ENCODE measurements at places on chromosomes 12 and 14. TPM values are rescaled to one million over a fixed set of nuclear protein-coding genes. Genes with fewer than 3 reads are reported as not detected.

The LMO3 gene
- 4.6 TPM for total RNA-seq

The NYNRIN gene
- total RNA-seq, result 0.87 TPM

- DNase-seq, result peak; percentile 45
Measured at GRCh38 chr14:23183479-23183878, at the start of gene SLC7A8. Gene SLC7A8 (minus strand): TSS chr14:23183660. CDS start chr14:23182914, 746 bp downstream.

GRCh38 chr14:64979336-64980074 is 7.2 kb upstream of the FNTB start:
- no peak for DNase-seq

DNA sequence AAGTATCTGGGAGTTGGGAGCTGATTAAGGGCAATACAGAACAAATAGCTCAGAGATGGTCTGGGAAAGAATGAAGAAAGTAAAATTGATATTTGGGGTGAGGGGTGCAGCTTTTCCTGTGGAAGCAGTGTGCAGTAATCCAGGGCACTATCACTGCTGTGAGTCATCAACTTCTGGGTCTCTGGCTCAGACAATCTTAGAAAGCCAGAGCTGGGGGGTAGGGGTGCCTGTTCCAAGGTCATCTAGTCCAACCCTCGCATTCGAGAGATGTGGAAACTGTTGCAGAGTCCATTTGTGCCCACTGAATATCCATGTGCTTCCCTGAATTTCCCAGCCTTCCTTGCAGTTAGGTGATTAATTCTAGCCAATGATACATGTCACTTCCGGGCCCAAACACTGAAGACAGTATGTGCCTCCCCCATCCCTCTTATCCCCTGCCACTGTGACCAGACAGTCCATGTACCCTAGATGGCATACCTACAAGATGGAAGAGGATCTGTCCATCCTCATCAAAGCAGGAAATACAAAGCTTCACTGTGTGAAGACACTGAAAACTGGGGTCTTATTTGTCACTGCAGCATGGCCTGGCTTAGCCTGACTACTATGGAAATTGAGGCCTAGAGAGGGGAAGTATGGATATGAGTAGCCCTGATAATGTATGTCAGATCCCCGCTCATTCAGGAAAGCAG is 51.9 kb downstream of the ZFP36L1 start:
- no peak for DNase-seq

DNA sequence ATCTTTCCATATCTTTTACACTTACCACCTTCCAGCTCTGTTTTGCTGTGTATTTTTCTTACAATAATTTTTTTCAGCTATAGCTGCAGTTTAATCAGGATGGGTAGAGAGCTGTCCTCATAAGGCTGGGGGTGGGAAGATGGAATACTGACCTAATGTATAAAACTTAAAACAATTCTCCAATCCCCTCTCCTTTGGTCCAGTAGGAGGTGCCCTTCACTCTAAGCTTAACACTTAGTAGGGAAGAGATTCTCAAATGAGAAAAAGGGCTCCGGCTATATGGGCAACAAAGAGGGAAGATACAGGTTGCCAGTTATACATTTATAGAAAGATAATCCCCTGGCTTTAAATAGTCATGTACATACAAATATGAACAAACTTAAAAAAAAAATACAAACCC is 2.8 kb downstream of the ORMDL2 start:
- DNase-seq, result no peak

GRCh38 chr14:99389174-99389826 is 91.4 kb downstream of the SETD3 start:
- DNase-seq, result peak; percentile 20

The JPH4 gene
- total RNA-seq, result not detected

DNA sequence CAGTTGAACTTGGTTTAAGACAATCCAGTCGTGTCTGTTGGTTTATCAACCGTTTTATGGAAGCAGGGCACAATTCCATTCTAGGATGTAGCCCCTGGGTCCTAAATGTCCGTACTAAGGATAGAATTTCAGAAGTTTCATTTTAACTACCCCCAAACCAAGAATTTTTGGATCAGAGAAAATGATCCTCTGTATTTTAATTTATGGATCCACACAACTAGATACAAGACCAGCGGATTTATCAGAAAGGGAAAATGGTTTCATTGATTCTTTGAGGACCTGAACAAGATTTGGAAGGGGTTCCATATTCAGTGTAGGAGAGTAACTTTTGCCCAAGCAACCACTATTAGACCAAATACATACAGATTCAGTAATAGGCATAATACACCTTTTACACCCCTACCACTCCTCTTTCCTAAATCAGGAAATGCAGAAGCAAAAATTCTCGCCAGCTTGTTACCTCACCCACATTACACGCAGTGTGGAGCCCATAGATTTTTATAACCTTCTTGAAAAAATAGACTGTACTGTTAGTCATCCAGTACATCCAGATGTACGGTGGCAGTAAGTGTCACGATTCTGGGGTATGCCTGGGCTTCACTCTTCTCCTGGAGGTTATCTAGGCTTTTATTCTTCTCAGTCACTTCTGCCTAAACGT is 1.4 kb upstream of the FBXL14 start:
- no peak for DNase-seq

GRCh38 chr12:50924439-50925341 is 27.7 kb upstream of the HIGD1C start:
- peak; percentile 96 for DNase-seq

The SLC10A1 gene
- 0.23 TPM for total RNA-seq

The PTCSC3 gene
- total RNA-seq, result not detected

- DNase-seq, result no peak
Measured at GRCh38 chr12:7013101-7013500, 5.2 kb downstream of the LPCAT3 start.

- no peak for DNase-seq
Measured at GRCh38 chr14:78524766-78525165, 354.6 kb downstream of the NRXN3 start.

- DNase-seq, result no peak
Measured at GRCh38 chr12:25242981-25243679, 7.6 kb downstream of the KRAS start.

The GYS2 gene
- not detected for total RNA-seq

- no peak for DNase-seq
Measured at GRCh38 chr14:95522116-95522515, 5.7 kb upstream of the SYNE3 start.

GRCh38 chr14:97056086-97056485 is 258.9 kb downstream of the VRK1 start:
- DNase-seq, result no peak

The INSM2 gene
- not detected for total RNA-seq

DNA sequence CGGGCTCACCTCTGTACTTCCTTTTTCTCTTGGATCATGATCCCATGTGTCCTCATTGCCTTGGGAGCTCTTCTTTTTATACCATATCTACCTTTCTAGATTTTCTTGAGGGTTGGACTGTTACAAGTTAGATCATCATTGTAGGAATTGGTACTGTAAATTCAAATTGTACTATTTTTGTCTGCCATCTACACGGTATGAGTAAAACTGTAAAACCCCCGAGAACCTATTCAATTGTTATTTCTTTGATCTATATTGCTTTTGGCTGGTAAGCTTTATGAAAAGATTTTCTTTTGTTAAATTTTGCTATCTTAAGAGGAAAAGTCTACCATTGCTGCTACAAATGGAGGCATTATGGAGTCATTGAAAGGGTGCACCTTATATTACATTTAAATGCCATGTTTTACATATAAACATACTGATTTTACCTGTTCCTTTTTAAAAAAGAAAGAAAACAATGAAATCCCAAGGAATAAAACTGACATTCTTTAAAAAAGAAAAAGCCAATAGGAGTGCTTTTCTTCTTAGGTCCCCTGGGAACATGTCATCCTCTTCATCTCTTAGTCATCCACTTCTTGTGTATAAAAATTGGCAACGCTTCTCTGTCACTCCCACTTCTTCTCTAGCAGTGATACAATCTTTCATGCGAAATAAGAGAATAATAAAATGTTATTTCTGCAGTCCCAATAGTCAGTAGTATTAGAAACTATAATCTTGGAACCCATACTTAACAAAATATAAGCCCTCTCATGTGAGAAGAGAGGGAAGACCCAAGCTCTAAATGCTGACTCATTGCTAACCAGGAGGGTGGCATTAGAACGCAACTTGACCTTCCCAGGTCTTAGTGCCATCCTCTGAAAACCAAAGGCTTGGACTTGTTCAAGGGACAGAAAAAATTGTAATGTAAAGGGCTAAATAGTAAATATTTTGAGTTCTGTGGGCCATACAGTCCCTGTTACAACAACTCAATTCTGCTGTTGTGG is 20.4 kb downstream of the RGS6 start:
- no peak for DNase-seq

DNA sequence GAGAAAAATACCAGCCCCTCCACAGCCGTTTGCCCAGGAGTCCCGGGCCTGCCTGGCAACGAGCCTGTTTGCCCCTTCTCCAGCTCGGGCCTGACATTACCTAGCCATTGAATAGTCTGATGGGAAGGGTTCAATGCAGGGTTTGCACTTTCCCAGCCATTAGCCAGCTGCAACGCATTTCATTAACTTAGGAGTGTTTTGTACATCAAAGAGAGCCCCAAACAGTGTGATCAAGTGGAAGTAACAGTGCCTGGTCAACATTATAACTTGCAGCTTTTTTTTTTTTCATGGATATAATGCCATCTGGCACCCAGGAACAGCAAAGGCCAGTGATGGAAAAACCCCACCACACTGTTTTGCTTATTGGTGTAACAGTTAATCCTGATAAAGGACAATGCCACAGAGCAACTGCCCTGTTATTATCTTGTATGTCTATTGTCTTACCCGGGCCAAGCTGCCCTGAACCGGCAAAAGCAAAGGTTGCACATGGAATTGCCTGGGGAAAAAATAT is 38.0 kb downstream of the BTG1 start:
- DNase-seq, result no peak

- no peak for DNase-seq
Measured at GRCh38 chr14:63078569-63078968, 33.3 kb upstream of the KCNH5 start.

- peak; percentile 54 for DNase-seq
Measured at GRCh38 chr12:3073438-3074250, 3.5 kb upstream of the TSPAN9 start.
